Right renal pelvis (tissue), 4 donors: ENCODE measurements at places on chromosomes 7 and 10. TPM values are rescaled to one million over a fixed set of nuclear protein-coding genes. Genes with fewer than 3 reads are reported as not detected.

The OR2A7 gene
- polyA plus RNA-seq: 7.8 TPM

The PNLIPRP1 gene
- not detected for polyA plus RNA-seq

The CYP2C19 gene
- 0.09 TPM for polyA plus RNA-seq

The TMEM176A gene
- 101 TPM for polyA plus RNA-seq

The SLC26A5 gene
- polyA plus RNA-seq: not detected

The TUBB8 gene
- 1.0 TPM for polyA plus RNA-seq

The AKR1D1 gene
- not detected for polyA plus RNA-seq

The SEMA3E gene
- polyA plus RNA-seq: 1.5 TPM

The CLEC5A gene
- polyA plus RNA-seq: 0.30 TPM
